ENCODE measurements at places on chromosomes 7 and 10. TPM values are rescaled to one million over a fixed set of nuclear protein-coding genes. Genes with fewer than 3 reads are reported as not detected.
A peak's percentile ranks its signal among the peaks of the same experiment; 100 is the strongest.

The UPK3B gene
- 1.3 TPM for total RNA-seq

DNA sequence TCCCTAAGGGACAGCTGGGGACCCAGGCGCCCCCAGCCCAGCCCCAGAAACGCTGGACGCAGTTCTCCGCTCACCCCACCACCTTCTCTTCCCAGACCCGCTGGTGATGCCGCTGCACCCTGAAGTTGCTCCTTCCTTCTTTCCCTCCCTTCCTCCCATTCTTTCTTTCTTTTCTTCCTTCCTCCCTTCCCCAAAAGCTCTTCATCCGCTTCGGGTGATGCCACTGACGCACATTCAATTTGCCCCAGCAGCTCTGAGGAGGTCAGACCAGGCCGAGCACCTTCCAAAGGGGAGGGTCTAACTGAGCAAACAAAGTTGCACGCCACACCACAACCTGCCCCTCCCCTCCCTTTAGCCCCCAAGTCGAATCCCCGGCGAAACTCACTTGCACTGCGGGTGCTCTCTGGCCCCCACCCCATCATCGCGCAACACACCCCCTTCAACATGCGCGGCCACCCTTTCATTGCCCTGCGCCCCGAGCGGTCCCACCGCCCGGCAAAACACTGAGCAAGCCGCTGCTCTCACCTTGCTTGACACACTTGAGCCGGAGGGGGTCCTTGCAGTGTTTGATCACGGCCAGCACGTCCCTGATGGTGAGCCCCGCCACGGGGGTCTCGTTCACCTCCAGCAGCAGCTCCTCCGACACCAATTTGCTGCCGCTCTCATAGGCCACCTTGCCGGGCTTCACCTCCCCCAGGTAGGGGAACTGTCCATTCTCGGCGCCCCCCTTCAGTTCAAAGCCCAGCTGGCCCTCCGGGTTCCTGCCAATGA, 787 bp downstream of the MAGI2 start:
- no peak for DNase-seq
- no peak overlapping the region for H3K27ac ChIP-seq
- H3K27me3 ChIP-seq = peaks cover 30% of the 10 kb centered on the region
- H3K4me1 ChIP-seq = no peaks in the 10 kb centered on the region
- no peak overlapping the region for H3K4me3 ChIP-seq
- no peaks in the 10 kb centered on the region for H3K36me3 ChIP-seq

DNA sequence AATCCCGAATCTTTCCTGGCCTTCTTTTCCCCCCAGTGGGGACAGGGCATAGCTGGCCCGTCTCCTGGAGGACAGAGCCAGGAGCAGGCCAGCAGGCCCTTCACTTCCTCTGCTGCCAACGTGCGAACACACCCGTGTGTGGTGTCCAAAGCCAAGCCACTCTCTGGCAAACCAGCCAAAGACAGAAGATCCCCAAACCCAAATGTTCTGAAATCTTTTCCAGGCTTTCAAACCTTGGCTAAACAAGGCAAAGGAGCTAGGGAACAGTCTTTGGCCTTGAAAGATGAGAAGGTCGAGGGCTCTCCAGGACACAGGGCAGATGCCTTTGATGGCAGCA, 63.0 kb downstream of the PROSER2 start:
- H3K27me3 ChIP-seq = no peaks in the 10 kb centered on the region
- no peaks in the 10 kb centered on the region for H3K36me3 ChIP-seq
- no peak overlapping the region for H3K27ac ChIP-seq
- H3K4me1 ChIP-seq = peaks cover 14% of the 10 kb centered on the region
- no peak for DNase-seq
- no peak overlapping the region for H3K4me3 ChIP-seq

- H3K36me3 ChIP-seq = no peaks in the 10 kb centered on the region
- no peaks in the 10 kb centered on the region for H3K4me1 ChIP-seq
- no peak for DNase-seq
- H3K27me3 ChIP-seq = no peaks in the 10 kb centered on the region
- H3K4me3 ChIP-seq = no peak overlapping the region
- H3K27ac ChIP-seq = no peak overlapping the region
Measured at GRCh38 chr7:94205529-94205928, 189.2 kb upstream of the COL1A2 start.

The NME8 gene
- not detected for total RNA-seq

- no peak for DNase-seq
- H3K4me1 ChIP-seq = peaks cover 5% of the 10 kb centered on the region
- no peak overlapping the region for H3K27ac ChIP-seq
- H3K4me3 ChIP-seq = no peak overlapping the region
- no peaks in the 10 kb centered on the region for H3K27me3 ChIP-seq
Measured at GRCh38 chr7:132756484-132756990, 180.3 kb upstream of the PLXNA4 start.

GRCh38 chr7:158067219-158067930, 520.2 kb downstream of the PTPRN2 start:
- H3K27me3 ChIP-seq = peaks cover 2% of the 10 kb centered on the region
- no peak overlapping the region for H3K27ac ChIP-seq
- no peak for DNase-seq
- no peaks in the 10 kb centered on the region for H3K4me1 ChIP-seq
- no peaks in the 10 kb centered on the region for H3K36me3 ChIP-seq

- DNase-seq = no peak
- H3K27ac ChIP-seq = no peak overlapping the region
- H3K27me3 ChIP-seq = no peaks in the 10 kb centered on the region
- no peaks in the 10 kb centered on the region for H3K36me3 ChIP-seq
- no peaks in the 10 kb centered on the region for H3K4me1 ChIP-seq
- no peak overlapping the region for H3K4me3 ChIP-seq
Measured at GRCh38 chr10:37703114-37703513, 154.3 kb downstream of the ZNF248 start.

The CFAP46 gene
- total RNA-seq = not detected

GRCh38 chr10:55892276-55892675, 468.8 kb downstream of the ZWINT start:
- no peak for DNase-seq
- H3K27me3 ChIP-seq = no peaks in the 10 kb centered on the region
- H3K27ac ChIP-seq = no peak overlapping the region
- H3K4me1 ChIP-seq = no peaks in the 10 kb centered on the region
- H3K36me3 ChIP-seq = no peaks in the 10 kb centered on the region

DNA sequence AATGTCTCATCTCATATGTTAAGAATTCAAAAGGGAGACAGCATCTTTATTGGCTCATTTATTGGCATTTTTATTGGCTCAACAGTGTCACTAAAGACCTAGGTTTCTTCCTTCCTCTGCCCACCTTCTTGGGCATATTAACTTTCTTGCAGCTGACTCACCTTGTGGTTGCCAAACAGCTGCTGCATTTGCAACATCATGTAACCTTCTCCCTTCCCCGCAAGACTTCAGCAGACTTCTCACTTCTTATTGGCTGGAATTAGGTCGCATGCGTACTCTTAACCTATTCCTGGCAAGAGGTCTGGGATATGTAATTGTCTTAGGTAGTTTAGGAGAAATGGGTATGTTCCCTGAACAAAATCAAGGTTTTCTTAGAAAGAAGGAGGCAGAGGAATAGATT, 263.2 kb downstream of the POU6F2 start:
- no peaks in the 10 kb centered on the region for H3K4me1 ChIP-seq
- H3K27me3 ChIP-seq = no peaks in the 10 kb centered on the region

GRCh38 chr7:140084972-140085371, 22.2 kb upstream of the PARP12 start:
- peaks cover 4% of the 10 kb centered on the region for H3K36me3 ChIP-seq
- H3K4me3 ChIP-seq = no peak overlapping the region
- DNase-seq = no peak
- no peaks in the 10 kb centered on the region for H3K27me3 ChIP-seq
- H3K4me1 ChIP-seq = peaks cover 10% of the 10 kb centered on the region

- no peak overlapping the region for H3K4me3 ChIP-seq
- no peak for DNase-seq
- no peaks in the 10 kb centered on the region for H3K4me1 ChIP-seq
- no peaks in the 10 kb centered on the region for H3K27me3 ChIP-seq
- peaks cover 64% of the 10 kb centered on the region for H3K36me3 ChIP-seq
Measured at GRCh38 chr10:63200431-63200830, 67.3 kb downstream of the NRBF2 start.

The GPR141 gene
- total RNA-seq = not detected

DNA sequence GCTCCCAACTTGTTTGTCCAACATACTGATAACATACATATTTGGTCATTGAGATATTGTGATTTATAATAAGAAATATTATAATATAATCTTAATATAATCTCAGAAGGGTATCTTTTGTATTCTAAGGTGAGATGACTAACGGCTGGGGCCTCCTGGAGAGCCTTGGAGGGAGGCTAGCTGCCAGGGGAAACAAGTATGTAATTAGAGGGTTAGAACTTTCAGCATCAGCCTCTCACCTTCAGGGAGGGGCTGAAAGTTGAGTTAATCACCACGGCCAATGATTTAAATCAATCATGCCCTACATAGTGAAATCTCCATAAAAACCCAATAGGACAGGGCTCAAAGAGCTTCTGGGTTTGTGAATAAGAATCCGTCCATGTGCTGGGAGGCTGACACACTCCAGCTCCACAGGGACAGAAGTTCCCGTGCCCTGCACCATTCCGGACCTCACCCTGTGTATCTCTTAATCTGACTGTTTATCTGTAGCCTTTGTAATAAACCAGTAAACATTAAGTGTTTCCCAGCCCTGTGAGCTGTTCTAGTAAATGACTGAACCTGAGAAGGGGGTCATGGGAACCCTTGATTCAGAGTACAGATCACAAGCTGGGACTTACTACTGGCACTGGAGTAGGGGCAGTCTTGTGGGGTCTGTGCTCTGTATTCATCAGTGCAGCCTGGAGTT, 86.3 kb upstream of the STEAP1B start:
- no peak overlapping the region for H3K4me3 ChIP-seq
- H3K4me1 ChIP-seq = no peaks in the 10 kb centered on the region
- no peaks in the 10 kb centered on the region for H3K27me3 ChIP-seq
- no peak for DNase-seq
- no peak overlapping the region for H3K27ac ChIP-seq

DNA sequence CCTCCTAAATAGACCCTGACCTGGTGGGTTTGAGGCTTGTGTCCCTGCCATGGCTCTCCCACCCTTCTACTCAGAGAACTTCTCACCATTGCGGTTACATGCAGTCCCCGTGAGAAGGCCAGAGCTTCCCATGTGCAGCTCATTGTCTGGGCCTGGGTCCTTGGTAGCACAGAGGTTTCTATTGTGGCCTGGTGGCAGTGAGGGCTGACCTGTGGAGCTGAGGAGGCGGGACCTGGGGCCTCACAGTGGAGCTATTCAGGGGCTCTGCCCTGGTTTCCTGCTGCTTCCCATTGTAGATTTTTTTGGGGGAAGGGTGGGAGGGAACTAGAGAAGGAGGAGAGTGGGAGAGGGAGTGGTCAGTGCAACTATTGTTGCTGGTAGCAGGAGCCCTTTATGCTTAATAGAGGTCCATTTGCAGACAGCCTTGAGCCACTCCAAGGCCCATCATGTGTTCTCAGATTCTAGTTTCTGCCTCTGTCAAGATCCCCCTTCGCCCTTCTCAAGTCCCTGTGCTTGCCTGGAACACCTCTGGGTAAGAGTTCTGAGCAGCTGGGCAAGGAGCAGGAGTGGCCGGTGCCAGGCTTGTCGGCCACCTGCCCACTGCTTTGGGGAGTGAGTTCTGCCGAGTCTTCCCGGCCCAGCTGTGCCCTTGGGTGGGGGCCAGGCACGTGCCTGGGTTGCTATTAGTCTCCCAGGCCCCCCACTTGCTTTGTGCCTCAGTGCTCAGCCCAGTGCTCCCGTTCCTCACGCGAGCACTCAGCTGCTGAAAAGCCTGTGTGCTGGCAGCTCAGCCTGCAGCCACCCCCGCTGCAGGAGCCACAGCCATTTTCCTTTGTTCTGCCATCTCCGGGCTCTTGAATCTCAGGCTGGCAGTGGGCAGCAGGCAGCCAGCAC, 10.7 kb downstream of the TSPAN14 start:
- no peak for DNase-seq
- H3K4me3 ChIP-seq = peak overlapping the region; percentile 49
- peak overlapping the region; percentile 85 for H3K27ac ChIP-seq
- no peaks in the 10 kb centered on the region for H3K27me3 ChIP-seq
- H3K4me1 ChIP-seq = peaks cover 100% of the 10 kb centered on the region

The GSTO2 gene
- 1.2 TPM for total RNA-seq

DNA sequence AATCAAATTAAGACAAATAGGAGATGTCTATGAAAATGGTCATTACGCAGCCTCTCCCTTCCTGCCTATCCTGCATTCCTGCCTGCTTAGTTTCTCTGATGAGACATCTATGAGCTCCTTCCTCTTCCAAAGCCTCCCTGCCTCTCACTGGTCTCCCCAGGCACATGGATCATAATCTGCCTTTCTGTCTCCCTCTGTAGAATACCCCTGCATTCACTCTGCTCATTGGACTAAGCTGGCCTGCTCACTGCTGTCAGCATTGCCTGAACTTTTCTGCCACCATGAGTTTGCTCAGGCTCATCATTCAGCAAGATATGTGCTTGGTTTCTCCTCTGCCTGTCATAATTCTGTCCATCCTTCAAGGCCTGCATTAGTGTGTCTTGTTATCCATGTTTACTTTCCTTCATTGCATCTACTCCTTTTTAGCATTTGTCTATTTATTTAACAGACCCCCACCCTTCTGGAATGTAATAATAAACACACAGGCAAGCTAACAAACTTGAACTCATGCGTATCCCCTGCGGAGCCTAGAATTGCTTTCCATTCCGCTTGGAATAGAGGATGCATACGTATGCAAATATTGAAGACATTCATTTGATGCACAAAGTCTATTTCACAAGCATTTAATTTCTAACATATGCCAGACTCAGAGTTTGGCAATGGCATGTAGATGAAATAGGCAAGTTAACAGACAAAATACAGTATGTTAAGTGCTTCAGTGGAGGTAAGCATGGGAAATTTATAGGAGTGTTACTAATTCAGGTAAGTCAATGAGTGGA, 88.3 kb downstream of the PTPRZ1 start:
- H3K36me3 ChIP-seq = no peaks in the 10 kb centered on the region
- no peak for DNase-seq
- no peak overlapping the region for H3K4me3 ChIP-seq
- no peaks in the 10 kb centered on the region for H3K4me1 ChIP-seq

- H3K36me3 ChIP-seq = no peaks in the 10 kb centered on the region
- H3K27me3 ChIP-seq = no peaks in the 10 kb centered on the region
- H3K4me1 ChIP-seq = no peaks in the 10 kb centered on the region
- no peak overlapping the region for H3K4me3 ChIP-seq
- no peak for DNase-seq
Measured at GRCh38 chr7:240887-241421, 48.6 kb downstream of the FAM20C start.

DNA sequence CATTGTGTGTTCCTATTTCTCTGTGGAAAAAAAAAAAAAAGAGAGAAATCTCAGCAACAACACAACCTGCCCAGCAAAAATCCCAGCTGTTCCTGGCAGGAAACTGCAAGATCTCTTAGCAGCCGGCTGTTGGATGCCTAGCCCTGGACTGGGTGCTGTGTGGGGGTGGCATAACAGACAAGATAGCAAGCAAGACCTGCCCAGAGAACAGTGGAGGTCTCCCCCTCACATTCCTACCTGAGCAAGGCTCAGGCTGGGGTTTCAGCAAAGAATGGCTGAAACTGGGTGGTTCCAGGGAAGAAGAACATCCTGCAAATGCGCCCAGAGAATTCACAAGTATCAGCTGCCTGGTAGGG, 248.8 kb upstream of the ZMIZ1 start:
- no peak overlapping the region for H3K27ac ChIP-seq
- no peak overlapping the region for H3K4me3 ChIP-seq
- no peaks in the 10 kb centered on the region for H3K27me3 ChIP-seq
- no peaks in the 10 kb centered on the region for H3K36me3 ChIP-seq
- no peak for DNase-seq

Measured in CD4-positive, alpha-beta T cell (primary cell).